ENCODE measurements at places on chromosomes 1 and 21. TPM values are rescaled to one million over a fixed set of nuclear protein-coding genes. Genes with fewer than 3 reads are reported as not detected.
A peak's percentile ranks its signal among the peaks of the same experiment; 100 is the strongest.

- no peak for DNase-seq
Measured at GRCh38 chr1:38608202-38608864, 251.2 kb downstream of the RRAGC start.

- no peak for DNase-seq
Measured at GRCh38 chr1:114176366-114176765, 22.7 kb upstream of the SYT6 start.

GRCh38 chr1:159929155-159930051 lies 4.1 kb upstream of the TAGLN2 start:
- DNase-seq, result peak; percentile 99

DNA sequence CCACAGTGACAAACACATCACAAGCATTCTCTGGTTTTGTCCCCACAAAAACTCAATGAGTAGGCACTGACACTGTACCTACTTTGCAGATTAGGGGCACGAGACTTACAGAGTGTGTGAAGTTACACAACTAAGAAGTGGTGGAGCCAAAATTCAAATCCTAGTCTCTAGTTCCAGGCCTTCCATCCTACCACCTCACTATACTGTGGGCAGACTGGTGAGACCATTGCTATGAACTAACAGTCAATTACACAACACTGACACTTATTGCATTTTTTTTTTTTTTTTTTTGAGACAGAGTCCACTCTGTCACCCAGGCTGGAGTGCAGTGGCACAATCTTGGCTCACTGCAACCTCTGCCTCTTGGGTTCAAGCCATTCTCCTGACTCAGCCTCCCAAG lies 71.4 kb downstream of the KCNN3 start:
- no peak for DNase-seq

GRCh38 chr1:169309178-169310166 lies 58.1 kb downstream of the NME7 start:
- no peak for DNase-seq

GRCh38 chr1:154408174-154408777 lies 3.1 kb downstream of the IL6R start:
- no peak for DNase-seq

- DNase-seq, result no peak
Measured at GRCh38 chr1:186375929-186376319, 286 bp downstream of the ODR4 start.

GRCh38 chr1:182587666-182588499 lies 1.2 kb downstream of the RNASEL start:
- no peak for DNase-seq

GRCh38 chr1:108624069-108624468 lies 36.8 kb downstream of the HENMT1 start:
- no peak for DNase-seq

- no peak for DNase-seq
Measured at GRCh38 chr1:24483441-24483840, 19.2 kb upstream of the RCAN3 start.

- DNase-seq, result no peak
Measured at GRCh38 chr21:25490742-25491141, 116.5 kb downstream of the MRPL39 start.

DNA sequence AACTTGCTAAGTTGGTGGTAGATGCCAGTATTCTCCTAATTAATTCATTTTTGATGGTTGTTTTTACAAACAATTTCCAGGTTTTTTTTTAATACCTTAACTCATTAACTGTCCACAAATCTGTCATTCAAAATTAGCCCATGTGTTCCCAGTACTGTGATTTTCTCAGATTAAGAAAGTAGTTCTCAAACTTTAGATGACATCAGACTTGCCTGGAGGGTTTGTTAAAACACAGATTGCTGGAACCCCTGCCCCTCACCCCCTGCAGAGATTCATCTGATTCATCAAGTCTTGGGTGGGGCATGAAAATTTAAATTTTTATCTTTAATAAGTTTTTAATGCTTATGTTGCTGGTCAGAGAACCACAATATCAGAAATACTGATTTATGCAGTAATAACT lies 130.5 kb downstream of the BACH1 start:
- DNase-seq, result no peak

DNA sequence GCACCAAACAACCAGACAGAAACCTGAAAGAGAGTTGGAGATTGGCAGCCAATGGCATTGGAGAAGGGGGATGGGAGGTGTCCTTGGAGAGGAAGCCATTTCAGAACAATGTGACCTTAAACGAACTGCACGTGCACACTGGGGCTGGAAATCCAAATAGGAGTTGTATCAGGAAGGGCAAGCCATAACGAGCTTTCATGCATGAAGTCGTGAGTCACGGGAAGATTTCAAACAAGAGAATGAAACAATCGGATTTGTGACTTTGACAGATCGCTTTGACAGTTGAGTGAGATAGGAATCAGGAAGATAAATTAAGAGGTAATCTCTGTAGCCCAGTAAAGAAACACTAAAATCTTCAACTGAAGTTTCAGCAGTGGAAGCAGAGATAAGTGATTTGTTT lies 445.8 kb upstream of the ZP4 start:
- DNase-seq, result peak; percentile 13

DNA sequence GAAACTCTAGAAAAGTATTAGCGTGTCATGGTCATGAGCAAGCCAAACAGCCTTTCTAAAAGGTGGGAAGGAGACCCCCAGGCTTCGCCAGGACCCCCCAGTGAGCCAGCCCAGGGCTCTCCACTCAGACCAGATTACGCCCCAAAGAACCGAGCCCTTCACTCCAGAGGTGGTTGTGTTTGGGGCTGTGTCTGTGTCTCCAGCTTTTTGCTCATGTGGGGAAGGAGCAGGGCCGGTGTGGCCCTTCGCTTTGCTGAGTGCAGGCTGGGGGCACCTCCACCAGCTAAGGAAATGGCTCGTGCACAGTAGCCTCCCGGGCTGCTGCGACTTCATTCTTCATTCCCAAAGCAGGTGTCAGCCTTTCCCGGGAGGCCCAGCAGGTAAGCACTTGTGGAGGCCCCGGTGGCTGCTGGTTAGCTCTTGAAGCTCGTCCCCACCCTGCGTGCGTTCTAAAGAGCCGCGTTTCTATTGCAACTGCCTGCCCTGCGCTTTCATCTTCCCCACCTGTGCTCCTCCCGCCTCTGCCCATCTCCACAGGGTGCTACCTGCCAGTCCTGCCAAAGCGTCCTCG lies 531 bp downstream of the TSPEAR start:
- DNase-seq, result peak; percentile 19

DNA sequence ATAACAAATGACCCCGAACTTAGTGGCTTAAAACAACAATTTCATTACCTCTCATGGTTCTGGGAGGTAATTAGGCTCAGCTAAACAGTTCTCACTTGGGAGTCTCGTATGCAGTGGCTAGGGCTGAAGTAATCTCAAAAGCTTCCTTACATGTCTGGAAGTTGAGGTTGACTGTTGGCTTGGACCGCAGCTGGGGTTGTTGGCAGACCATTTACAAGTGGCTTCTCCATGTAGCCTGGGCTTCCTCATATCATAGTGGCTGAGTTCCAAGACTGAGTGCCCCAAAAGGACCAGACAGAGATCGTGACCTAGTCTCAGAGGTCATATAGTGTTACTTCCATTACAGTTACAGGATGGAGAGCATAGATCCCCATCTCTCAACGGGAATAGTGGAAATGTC lies 2.4 kb upstream of the POGZ start:
- DNase-seq, result no peak

GRCh38 chr1:92577261-92577895 lies 90.7 kb upstream of the GFI1 start:
- peak; percentile 56 for DNase-seq

GRCh38 chr1:217139513-217139912 lies 416.3 kb upstream of the ESRRG start:
- DNase-seq, result no peak

DNA sequence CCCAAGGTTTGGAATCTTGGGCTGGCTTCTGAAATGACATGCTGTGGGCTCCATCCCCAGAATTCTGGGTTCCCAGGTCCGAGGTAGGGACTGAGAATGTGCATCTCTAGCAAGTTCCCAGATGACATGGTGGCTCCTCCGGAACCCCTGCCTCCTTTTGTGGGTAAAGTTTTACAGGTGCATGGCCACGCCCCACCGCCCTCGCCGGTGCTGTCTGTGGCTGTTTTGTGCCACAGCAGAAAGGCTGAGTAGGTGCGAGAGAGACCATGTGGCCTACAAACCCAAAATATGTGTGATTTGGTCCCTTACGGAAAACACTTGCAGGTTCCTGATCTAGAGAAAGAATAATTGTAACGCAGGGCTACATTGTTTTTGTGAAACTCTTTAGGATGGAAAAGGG lies 30.9 kb downstream of the SKI start:
- no peak for DNase-seq

- DNase-seq, result no peak
Measured at GRCh38 chr1:227730630-227731151, 4.4 kb downstream of the JMJD4 start.

GRCh38 chr1:195876792-195877191 lies 731.4 kb downstream of the KCNT2 start:
- peak; percentile 27 for DNase-seq

GRCh38 chr1:30744060-30744756 lies 13.4 kb downstream of the LAPTM5 start:
- DNase-seq, result peak; percentile 54

- no peak for DNase-seq
Measured at GRCh38 chr21:22395965-22396364, 1397.8 kb downstream of the NCAM2 start.

- no peak for DNase-seq
Measured at GRCh38 chr21:44050276-44050675, 38.2 kb downstream of the TRAPPC10 start.

DNA sequence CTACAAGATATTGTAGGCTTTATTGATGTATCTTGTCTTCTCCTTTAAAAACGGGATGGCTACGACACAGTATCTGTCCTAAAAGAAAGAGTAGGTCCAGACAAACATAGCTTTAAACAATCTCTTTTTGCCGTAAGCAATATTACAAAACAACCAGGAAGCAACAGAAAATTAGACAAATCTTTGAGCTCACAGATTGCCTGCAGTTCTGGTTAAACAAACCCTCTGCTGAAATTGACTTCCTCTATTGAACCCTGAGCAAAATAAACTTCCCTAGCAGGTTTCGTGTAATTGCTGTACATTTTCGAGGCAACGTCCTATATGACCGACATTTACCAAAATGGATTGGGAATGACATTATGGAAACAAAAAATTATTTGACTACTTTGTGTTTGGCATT lies 50.6 kb downstream of the CHML start:
- DNase-seq, result no peak

DNA sequence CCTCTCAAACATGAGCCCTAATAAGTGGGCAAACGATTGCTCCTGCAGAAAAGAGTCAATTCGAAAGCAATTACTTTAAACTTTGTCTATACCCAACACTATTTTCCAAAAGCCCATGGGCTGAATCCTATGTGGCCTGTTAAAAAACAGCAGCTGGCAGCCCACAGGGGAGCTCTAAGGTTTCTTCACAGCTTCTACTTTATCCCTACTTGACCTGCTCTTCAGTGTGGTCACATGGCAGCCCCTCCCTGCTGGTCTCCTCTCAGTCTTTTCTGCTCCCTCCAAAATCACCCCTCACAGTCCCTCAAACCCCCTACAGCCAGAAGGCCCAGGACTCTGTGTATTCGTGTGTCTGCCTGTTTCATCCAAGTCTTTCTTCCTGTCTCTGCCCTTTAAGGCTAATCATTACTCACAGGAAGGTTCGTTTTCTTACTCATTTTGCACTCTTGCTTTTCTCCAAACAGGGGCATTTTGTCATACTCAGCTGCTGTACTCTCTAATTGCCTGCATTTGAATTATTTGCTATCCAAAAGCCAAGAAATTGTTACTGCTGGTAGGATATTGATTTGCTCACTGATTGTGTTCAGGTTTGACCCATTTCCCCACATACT lies 62.4 kb upstream of the FAM3B start:
- peak; percentile 11 for DNase-seq

DNA sequence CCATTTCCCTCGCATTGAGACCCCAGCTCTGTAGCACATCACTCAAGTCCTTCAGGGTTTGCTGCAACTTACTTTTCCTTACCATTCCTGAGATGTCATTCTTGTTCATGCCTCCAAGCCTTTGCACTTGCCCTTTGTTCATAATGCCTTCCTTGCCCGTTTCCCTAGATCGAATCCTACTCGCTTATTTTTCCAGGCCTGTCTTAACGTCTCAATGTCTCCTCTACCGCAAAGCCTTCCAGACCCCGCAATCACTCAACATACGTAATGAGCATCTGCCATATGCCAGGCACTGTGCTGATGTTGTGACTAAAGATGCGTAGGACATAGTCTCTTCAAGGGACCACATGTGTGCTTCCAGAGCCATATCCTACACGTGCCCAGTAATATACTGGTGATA lies 31.1 kb upstream of the CNIH3 start:
- DNase-seq, result no peak

DNA sequence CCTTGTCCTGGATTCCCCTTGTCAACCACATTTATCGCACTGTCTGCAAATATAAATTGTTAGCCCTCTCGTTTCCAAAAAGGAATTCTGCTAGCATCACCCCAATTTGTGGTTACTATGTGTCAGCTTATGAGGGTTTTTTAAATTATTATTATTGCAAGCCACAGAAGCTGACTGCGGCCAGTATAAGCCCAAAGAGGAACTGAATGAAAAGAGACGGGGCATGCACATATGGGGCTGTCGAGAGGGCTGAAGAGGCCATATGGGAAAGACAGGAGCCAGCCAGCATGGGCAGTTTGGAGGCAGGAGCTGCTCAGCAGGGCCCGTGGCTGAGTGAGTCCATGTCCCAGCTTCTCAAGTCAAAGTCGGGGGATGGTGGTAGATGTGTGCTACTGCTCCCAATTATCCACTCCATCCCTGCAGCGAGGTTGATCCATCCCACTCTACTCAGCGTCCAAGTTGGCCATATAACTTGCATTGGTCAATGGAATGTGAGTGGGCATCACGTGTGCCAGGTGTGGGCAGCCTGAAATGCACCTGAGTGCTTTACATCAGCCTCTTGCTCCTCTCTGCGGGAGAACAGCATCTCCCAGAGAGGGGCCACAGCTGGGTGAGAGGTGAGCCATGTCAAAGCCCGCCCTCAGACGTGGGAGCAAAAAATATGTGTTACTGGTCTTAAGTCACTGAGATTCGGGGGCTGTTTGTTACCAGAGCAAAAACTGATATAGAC lies 37.6 kb upstream of the LDLRAP1 start:
- DNase-seq, result no peak

- DNase-seq, result peak; percentile 83
Measured at GRCh38 chr21:15754640-15755039, 24.9 kb downstream of the USP25 start.

- peak; percentile 37 for DNase-seq
Measured at GRCh38 chr1:204941421-204942338, 71.0 kb downstream of the NFASC start.

- peak; percentile 27 for DNase-seq
Measured at GRCh38 chr1:68228851-68229250, 3.5 kb downstream of the WLS start.

The TMEM200B gene
- 0.33 TPM for total RNA-seq

The NECTIN4 gene
- total RNA-seq, result 7.2 TPM

The H3-3A gene
- total RNA-seq, result 262 TPM

The SERBP1 gene
- 166 TPM for total RNA-seq

The OLIG2 gene
- not detected for total RNA-seq

The PPIAL4G gene
- not detected for total RNA-seq

The RIPPLY3 gene
- 0.17 TPM for total RNA-seq

The SLC2A5 gene
- 0.38 TPM for total RNA-seq

The PPCS gene
- 51.9 TPM for total RNA-seq

The GUCA2A gene
- total RNA-seq, result not detected

The STIL gene
- 8.0 TPM for total RNA-seq

The SAMSN1 gene
- total RNA-seq, result not detected

Measured in mammary epithelial cell (primary cell).